Sigmoid colon (tissue), 7 donors: ENCODE measurements at places on chromosomes 5 and 9.

GRCh38 chr5:102873379-102873932 is 118.4 kb downstream of the PAM start:
- no peak for DNase-seq

- DNase-seq, result no peak
These were observed 13.8 kb downstream of the CNTRL start for GRCh38 chr9:121088576-121088975.

DNA sequence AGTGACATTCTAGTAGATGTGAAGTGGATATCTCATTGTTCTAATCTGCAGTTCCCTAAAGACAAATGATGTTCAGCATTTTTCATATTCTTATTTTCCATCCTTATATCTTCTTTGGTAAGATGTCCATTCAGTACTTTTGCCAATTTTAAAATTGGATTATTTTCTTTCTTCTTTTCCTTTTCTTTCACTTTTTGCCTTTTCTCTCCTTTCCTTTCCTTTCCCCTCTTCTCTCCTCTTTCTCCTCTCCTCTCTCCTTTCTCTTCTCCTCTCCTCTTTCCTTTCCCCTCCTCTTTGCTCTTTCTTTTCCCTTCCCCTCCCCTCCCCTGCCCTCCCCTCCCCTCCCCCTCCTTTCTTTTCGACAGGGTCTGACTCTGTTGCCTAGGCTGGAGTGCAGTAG is 10.1 kb downstream of the ZFYVE16 start:
- DNase-seq, result no peak

DNA sequence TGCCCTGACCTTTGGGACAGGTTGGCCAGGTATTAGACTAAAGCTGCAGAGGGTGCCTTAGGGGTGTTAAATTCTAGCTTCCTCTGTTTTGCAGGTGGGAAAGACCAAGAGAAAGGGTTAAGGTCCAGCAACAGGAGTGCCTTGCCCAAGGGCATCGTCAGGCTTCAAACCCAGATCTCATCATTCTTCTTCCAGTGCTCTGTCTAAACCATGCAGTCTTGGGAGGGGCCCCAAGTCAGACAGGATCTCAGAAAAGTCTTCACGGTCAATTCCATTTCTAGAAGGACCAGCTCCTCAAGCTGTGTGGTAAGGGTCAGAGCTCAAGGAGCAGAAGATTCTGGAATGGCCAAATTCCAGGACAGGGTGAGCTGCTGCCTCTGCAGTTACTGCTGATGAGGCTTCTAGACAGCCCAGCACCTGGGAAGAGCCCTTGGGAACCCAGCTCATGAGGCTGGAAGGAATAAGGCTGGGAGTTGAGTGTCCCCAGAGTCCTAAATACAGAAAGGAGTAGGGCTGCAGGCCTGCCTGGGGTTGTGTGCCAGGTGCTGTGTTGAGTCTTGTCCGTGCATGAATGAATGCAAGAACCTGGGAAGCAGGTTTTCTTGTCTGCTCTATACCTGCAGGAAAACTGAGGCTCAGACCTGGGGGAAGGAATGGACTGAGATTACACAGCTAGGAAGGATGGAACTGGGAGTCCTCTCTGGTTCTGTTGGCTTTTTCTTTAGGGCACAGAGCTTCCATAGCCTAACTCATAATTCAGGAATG is 69.3 kb downstream of the WWC1 start:
- peak; percentile 14 for DNase-seq

GRCh38 chr5:135011355-135012032 is 22.5 kb downstream of the PITX1 start:
- peak; percentile 50 for DNase-seq

GRCh38 chr9:134403292-134403681 is 77.0 kb downstream of the RXRA start:
- DNase-seq, result no peak

GRCh38 chr5:6496207-6496584 is 47.5 kb downstream of the UBE2QL1 start:
- DNase-seq, result no peak

- no peak for DNase-seq
These were observed 75.6 kb upstream of the RASEF start for GRCh38 chr9:83138422-83139135.

- peak; percentile 87 for DNase-seq
These were observed 36.4 kb downstream of the PIK3R1 start for GRCh38 chr5:68251804-68252522.
